Left kidney (tissue), 8 donors: ENCODE measurements at places on chromosomes 16 and 17. TPM values are rescaled to one million over a fixed set of nuclear protein-coding genes. Genes with fewer than 3 reads are reported as not detected.
A peak's percentile ranks its signal among the peaks of the same experiment; 100 is the strongest.

The UMOD gene
- 163 TPM for polyA plus RNA-seq

The PRCD gene
- 3.7 TPM for polyA plus RNA-seq

The RNF157 gene
- polyA plus RNA-seq: 28.7 TPM

The SYCE1L gene
- polyA plus RNA-seq: 2.1 TPM

The KRT39 gene
- not detected for polyA plus RNA-seq

The TBC1D3G gene
- polyA plus RNA-seq: not detected

The HSD3B7 gene
- polyA plus RNA-seq: 6.7 TPM

The TRAPPC1 gene
- polyA plus RNA-seq: 125 TPM

The TBC1D3 gene
- polyA plus RNA-seq: not detected

The RHOT2 gene
- polyA plus RNA-seq: 70.8 TPM

The NOMO2 gene
- polyA plus RNA-seq: 83.8 TPM

The ZNF319 gene
- polyA plus RNA-seq: 8.3 TPM

DNA sequence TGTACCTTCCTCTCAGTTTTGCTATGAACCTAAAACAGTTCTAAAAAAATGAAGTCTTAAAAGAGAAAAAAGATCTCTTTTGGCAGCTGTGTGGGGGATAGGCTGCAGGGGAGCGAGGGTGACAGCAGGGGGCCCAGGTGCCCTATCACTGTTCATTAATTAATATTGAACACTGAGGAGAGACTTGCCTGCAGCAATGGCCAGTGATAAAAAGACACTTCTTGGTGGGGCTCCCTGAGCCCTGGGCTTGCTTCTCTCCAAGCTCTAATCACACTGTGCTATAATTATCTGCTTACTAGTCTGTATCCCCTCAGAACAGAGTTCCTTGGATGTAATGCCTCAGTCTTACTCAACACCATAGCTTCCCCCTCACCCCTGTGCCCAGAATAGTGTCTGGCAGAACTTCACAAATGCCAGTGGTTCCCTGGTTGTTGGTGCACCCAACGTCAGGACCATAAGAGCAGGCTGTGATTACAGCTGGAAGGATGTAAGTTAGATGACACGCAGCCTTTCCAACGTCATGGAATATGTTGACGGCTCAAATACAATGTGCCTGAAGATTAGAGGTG is 52.0 kb upstream of the IRX6 start:
- DNase-seq: no peak

DNA sequence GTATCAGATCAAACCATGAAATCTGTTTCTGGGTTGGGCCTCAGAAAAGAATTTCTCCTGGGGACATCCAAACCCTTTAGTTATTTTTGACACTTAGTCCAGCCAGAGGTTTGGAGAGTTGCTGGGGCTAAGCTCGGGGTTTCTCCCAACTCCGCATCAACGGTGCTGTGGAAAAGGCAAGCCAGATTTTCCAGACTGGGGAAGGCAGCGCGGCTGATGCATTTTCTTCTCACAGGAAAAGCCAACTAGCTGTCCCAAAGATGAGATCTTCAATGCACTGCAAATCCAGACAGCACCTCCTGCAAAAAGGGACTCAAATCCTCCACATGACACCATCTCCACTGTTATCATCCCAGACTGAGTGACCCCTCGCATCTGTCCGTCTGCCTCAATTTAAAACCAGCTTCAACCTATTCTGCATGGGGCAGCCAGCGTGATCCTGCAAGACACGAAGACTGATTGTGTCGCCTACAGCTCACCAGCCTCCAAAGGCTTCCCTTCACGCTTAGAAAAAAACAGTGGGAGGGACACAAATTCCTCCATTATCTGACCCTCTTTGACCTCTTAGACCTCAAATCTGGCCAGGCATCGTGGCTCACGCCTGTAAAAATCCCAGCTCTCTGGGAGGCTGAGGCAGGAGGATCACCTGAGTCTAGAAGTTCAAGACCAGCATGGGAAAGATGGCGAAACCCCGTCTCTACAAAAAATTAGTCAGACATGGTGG is 62.0 kb downstream of the GAS7 start:
- no peak for DNase-seq

- DNase-seq: peak; percentile 77
Measured at GRCh38 chr16:53773150-53773846, 69.3 kb downstream of the FTO start.

DNA sequence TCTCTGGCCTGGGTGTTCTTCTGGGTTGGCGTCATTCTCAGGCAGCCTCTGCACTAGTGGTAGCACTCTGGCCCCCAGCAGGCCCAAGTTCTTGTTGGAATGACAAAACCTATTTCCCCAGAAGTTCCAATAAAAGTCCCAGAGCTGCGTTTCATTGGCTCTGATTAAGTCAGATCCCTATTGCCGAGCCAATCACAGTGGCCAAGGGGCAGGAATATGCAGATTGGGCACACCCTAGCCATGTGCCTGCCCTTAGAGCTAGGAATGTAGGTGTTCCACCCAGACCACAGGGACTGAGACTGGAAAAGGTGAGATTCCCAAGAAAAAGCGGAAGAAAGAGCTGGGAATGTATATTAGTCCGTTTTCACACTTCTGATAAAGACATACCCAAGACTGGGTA is 44.9 kb upstream of the POLR3E start:
- no peak for DNase-seq

- no peak for DNase-seq
Measured at GRCh38 chr16:24191876-24192402, 64.2 kb upstream of the CACNG3 start.

DNA sequence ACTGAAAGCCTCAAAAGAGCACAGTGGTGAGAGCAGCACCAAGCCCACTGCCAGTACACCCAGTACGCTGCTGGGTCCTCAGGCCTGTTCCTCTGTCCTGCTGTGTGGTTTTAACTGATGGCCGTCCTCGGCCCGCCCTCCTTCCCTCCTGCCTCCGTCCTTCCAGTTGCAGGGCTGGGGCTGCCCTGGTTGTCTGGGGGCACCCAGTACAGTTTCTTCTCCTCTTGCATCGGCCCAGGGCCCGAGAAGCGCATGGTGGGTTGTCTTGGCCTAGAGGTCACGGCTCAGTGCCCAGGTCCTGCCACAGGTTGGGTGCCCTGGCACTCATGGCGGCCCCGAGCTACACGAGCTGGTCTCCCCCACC is 70.8 kb upstream of the KCTD5 start:
- DNase-seq: no peak

GRCh38 chr17:81399481-81400153 is 4.4 kb downstream of the BAHCC1 start:
- DNase-seq: no peak

DNA sequence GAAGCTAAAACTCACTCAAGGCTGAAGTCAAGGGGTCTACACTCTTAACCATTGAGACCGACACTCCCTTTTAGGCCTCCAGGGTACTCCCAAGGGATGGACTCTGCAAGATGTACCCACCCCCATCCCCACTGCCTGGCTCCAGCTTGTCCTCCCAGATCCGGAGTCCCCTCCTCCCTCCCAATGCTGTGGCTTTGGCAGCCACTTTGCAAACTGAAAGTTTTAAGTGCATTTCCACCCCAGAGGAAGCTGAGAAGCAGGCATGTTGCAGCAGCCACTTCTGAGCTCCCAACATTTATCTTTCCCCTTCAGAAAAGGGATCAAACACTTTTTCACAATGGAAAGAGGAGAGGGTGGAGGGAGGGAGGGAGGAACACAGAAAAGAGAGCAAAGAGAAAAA is 115.2 kb downstream of the COPRS start:
- peak; percentile 34 for DNase-seq

DNA sequence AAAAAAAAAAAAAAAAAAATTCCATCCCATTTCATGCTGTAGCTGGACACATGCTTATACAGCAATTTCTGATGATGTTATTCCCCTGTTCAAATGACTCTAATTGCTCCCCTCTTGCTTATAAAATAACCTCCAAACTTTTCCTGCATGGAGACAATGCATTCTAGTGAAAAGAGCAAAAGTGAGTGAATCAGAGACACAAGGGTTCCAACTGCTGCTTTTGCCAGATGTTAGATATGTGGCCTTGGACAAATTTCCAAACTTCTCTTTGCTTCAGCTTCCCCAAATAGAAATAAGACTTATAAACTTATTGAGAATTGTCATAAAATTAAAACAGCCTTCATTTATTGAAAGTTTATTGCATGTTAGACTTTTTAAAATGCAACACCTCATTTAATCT is 65.0 kb upstream of the AXIN2 start:
- no peak for DNase-seq

- DNase-seq: peak; percentile 86
Measured at GRCh38 chr16:84754353-84754856, 54.6 kb downstream of the USP10 start.

DNA sequence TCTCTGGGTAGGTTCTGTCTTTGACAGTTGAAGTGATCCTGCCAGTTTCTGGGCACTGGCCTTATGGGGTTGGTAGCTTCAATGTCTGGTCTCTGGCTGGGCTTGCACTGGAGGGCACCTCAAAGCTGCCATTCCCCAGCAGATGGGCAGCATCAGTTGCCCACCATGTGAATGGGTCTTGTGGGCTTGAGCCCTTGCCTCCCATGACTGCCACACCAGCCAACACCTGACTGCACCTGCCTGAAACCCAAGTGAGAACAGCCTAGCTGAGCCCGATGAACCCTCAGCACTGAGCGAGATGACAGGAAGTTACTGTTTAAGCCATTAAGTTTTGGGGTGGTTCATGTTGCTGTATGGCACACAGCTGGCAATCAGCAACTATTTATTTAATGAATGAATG is 69.1 kb upstream of the AXIN2 start:
- DNase-seq: no peak

GRCh38 chr17:79945591-79946255 is 89.9 kb downstream of the TBC1D16 start:
- no peak for DNase-seq

DNA sequence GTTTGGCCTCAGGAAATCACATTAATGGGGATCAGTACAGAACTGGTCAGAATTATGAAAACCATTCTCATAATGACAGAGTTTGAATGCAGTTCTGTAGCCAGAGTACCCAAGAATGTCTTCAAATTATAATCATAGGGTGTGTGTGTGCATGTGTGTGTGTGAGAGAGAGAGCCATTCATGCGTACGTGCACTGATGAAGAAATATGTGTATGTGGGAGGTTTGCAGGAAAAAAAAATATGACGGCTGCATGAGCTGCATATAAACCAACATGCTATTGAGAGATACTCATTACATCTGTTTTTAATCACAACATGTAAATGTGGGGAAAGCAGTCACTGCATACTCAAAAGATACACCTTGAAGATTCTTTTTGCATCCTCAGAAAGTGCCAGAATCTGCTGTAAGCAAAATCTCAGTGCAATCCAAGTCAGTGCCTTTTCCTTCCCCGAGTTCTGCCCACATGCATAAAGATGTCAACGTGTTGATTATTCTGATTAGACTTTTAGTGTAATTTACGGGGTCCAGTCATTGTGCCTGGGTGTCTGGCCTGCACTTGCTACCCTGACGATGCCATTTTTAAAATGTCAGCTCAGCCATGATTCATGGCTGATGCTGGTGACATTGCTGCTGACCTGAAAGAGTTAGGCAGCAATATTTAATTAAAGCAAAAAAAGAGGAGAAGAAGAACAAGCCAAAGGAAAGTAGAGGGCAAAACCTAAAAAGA is 378.7 kb upstream of the ZFHX3 start:
- DNase-seq: no peak

DNA sequence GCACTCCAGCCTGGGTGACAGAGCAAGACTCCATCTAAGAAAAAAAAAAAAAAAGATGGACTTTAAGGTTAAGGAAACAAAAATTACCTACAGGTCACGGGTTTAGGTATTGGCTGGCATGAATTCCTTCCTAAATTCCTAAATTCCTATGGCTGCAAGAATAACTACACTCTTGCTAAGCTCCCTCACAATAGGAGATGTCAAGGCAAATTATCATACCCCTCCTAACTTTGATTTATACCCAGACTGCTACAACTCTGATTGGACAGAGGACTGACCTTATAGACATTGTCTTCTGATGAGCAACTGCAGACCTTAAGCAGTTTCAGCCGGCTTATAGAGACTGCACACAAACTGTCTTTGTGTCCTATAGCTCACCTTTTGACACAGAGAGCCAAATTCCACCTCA is 25.1 kb upstream of the TMC7 start:
- no peak for DNase-seq

- DNase-seq: peak; percentile 60
Measured at GRCh38 chr17:61837175-61838051, 25.9 kb downstream of the BRIP1 start.

- no peak for DNase-seq
Measured at GRCh38 chr16:66507731-66508239, 42.1 kb downstream of the TK2 start.

- DNase-seq: no peak
Measured at GRCh38 chr17:45688353-45688752, 95.8 kb upstream of the CRHR1 start.

DNA sequence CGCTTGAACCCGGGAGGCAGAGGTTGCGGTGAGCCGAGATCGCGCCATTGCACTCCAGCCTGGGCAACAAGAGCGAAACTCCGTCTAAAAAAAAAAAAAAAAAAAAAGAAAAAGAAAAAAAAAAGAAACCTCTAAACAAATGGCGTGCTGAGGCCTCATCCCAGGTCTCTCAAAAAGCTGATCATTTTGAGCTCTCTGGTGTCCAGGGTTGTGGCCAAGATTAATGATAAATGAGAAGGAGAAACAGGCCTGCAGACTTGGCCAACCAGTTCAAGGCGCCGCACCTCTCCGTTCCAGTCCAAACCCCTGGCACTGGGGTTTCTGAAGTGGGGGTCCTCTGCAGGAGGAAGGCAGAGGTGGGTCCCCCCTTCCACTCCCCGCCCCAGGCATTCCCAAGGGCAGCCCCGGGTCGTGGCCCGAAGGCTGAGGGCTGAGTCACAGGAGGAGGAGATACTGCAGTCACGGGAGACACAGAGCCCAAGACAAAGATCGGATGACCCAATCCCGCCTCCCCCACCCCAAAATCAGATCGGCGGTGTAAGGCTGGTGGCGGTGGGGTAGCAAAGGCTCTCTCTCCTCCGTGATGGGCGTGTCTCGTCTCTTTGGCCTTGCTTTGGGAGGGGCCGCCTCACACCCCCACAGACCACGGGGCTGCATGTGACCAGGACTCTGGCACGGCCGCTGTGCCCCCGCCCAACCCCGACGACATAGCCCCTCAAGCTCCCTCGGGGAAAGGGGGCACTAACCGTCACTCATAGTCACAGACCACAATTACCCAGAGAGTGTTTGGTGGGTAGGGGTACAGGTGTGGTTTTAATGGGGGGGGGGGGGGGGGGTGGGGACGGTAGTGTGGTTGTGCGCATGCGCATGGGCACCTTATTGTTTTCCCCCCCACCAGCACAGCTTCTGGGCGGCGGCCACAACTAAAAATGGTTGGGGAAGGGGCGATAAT is 1.1 kb downstream of the VAT1 start:
- peak; percentile 40 for DNase-seq

GRCh38 chr16:81873843-81874752 is 95.0 kb downstream of the PLCG2 start:
- peak; percentile 48 for DNase-seq
